ENCODE measurements at places on chromosomes 11 and 22.

- DNase-seq = no peak
Measured at GRCh38 chr11:112460141-112460540, 199.5 kb upstream of the PLET1 start.

DNA sequence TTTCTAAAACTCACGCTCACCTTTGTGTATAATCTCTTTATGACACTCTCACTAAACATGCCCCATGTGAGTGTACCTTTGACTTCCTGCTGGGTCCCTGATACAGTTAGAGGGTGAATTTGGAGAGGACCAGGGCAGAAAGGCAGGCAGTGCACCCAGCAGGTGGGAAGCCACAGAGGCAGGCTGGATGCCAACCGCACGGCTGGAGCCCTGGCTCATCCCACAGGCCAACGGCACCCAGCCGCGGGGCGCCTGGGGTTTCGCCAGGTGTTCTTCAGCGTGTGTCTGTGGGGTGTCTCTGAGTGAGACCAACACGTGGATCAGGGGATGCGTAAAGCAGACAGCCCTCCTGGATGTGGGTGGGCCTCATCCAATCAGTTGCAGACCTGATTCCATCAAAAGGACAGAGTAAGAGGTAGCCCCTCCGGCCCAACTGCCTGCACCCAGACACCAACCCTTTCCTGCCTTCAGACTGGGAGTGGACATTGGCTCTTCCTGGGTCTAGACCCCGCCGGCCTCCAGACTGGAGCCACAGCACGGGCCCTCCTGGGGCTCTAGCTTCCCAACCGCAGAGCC lies 51.6 kb downstream of the DHCR7 start:
- no peak for DNase-seq

DNA sequence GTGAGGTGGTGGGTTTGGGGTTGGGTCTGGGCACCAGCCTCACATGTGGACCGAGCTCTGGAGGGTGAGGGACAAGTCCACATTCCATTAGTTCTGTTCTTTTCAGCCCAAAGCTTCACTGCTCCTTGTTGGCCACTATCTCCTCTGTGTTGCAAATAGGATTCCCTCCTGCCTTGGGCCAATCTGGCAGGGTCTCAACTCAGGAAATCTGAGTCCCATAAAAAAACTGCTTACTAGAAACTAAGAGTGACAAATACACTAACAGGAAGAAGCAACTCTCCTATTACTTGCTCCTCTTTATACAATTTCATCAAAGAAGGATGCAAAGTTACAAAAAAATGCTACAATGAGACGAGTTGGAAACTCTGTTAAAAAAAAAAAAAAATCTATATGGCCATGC lies 66.2 kb upstream of the CSNK1E start:
- DNase-seq = no peak

- no peak for DNase-seq
Measured at GRCh38 chr22:46841522-46841921, 79.1 kb downstream of the TBC1D22A start.

- no peak for DNase-seq
Measured at GRCh38 chr11:102763440-102763839, 17.0 kb downstream of the MMP10 start.

DNA sequence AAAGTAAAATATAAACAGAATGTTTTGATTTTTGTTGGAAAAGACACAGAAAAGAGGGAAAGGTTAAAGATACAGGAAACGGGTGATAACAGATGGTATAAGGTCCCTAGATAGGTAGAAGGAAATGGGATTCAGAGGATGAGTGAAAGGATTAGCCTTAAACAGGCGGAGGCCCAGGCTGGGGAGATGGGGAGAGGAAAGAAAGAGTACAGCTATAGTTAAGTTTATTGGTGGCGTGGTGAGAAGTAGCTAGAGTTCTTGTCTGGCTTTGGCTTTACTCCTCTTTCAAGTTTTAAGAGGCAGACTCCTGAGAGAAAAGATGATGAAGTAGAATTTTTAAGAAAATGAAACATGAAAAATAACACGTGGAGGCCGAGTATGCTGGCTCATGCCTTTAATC lies 13.7 kb downstream of the ZBTB44 start:
- no peak for DNase-seq

GRCh38 chr11:69459848-69460539 lies 21.5 kb upstream of the LINC01488 start:
- DNase-seq = no peak

Data from inflammatory macrophage treated with lipopolysaccharide for 1 hour (primary cell).